CD4-positive, alpha-beta T cell treated with Interleukin-17A for 4 hours (primary cell): ENCODE measurements at places on chromosomes 2 and 18.
A peak's percentile ranks its signal among the peaks of the same experiment; 100 is the strongest.

GRCh38 chr18:48902856-48903601, 47.7 kb downstream of the SMAD7 start:
- DNase-seq = no peak

DNA sequence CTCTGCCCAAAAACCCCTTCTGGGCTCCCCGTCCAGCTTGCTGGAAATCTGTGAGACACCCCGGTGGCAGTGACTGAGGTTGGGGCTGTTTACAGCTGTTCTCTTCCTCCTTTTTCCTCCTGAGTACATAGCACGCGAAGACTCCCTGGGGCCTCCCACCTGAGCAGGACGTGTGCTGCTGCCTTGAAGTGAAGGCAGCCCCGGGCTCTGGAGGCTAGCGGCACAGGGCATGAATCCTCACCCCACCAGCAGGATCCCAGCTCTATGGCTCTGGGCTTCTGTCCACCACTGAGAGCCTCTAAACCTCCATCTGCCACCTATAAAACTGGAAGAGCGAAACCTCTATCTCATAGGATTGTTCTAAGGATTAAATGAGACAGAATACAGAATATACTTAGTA, 182.5 kb downstream of the TMEM163 start:
- DNase-seq = no peak

- no peak for DNase-seq
These were observed 956.4 kb downstream of the CPS1 start for GRCh38 chr2:211512806-211513205.

GRCh38 chr2:69164061-69164778, 151.2 kb downstream of the ANTXR1 start:
- DNase-seq = no peak

- peak; percentile 88 for DNase-seq
These were observed 19.9 kb upstream of the CABYR start for GRCh38 chr18:24118750-24119577.

DNA sequence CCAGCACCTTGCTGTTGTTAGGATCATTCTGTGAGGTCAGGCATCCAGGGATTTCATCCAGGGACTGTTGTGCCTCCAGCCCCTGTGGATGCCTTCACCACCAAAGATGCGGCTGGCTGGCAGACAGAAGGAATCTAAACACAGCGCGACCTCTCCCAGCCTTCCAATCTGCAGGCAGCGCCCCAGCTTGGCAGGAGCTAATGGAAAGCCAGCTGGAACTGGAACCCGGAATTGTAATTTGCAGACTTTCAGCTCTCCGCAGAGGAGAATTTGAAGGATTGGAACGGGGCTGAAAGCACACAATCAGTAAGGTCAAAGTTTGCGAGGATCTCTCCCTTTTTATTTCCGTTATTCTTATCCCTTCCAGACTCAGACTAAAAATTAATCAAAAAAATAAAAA, 127.8 kb downstream of the TRIB2 start:
- DNase-seq = no peak

GRCh38 chr2:99403524-99403923, 66.3 kb downstream of the EIF5B start:
- no peak for DNase-seq

- DNase-seq = no peak
These were observed 96.4 kb downstream of the RNF144A start for GRCh38 chr2:7013471-7014160.

- DNase-seq = no peak
These were observed 410.8 kb downstream of the PTPRM start for GRCh38 chr18:7977897-7978296.

DNA sequence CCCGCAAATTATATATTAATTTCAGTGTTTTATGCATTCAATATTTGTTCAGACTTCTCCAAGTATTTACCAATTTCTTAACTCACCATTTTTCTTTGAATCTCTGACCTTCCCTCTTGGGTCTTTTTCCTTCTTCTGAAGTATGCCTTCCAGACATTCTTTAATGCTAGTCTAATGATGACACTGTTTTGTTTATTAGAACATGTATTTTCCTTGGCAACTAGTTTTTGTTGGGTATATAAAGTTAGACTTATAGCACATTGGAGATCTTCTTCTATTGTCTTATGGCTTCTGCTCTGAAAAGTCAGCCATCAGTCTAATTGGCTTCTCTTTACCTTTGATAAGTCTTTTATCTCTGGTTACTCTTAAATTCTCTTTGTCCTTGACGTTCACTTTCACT, 423.2 kb upstream of the NRP2 start:
- no peak for DNase-seq

GRCh38 chr2:191178806-191179514, 28.2 kb upstream of the STAT4 start:
- DNase-seq = no peak

DNA sequence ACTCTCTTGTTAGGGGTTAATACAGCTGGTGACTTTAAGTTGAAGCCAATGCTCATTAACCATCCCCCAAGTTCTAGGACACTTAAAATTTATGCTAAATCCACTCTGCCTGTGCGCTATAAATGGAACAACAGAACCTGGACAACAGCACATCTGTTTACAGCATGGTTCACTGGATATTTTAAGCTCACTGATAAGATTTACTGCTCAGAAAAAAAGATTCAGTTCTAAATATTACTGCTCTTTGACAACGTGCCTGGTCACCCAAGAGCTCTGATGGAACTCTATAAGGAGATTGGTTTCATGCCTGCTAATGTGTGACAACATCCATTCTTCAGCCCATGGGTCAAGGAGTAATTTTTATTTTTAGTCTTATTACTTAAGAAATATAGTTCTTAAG, 27.5 kb downstream of the RNF103 start:
- no peak for DNase-seq

- no peak for DNase-seq
These were observed 1.7 kb upstream of the RFTN2 start for GRCh38 chr2:197677056-197677455.

DNA sequence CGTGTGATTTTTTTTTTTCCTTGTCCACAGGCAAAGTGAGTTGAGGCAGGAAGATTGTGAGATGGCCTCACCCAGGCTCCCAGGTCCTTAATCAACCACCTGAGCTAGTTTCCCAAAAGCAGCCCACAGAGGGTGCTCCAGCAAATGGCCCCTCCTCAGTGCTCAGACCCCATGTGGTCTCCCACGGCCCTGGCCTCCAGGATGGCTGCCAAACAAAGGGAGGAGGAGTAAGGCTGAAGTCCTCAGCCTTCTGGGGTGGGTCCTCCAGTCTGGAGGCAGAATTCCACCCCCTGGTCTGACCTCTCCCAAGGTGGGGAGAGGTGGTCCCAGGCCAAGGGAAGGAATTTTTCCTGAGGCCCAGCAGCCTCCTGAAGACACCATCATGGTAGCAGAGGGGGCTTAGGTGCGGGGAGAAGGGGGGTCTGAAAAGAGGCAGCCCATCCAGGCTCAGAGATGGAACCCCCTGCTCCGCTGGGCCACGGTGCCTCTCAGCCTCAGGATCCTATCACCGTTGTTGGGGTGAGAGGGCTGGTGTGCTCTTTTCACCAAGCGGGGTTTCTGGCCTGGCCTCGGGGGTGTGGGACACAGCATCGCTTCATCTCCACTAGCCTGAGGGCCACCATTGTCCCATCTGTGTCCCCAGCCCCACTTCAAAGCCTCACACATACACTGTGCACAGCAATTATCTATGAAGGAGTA, 2.3 kb downstream of the NGEF start:
- no peak for DNase-seq

DNA sequence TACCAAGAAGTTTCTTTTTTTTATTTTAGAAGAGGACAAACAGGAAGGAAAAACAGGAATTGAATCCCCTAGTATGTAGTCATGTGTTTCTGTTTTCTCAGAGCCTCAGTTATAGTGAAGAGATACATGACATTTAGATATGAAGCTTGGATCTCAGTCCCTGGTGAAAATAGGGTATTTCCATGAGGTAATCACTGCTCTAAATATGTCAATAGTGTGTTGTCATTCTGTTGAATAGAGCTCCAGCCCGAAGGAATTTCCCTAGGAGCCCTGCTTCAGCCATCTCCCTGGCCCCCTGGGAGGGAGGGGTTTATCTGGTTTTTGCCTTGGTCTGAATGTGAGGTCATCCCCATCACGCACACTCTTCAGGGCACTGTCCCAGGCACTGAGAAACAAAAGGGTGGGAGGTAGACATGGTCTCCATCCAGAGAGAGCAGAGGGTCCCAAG, 47.1 kb upstream of the REL start:
- DNase-seq = no peak

- no peak for DNase-seq
These were observed 2003.8 kb upstream of the PIK3C3 start for GRCh38 chr18:39951142-39951720.

GRCh38 chr2:115580784-115581183, 1138.3 kb downstream of the DPP10 start:
- DNase-seq = no peak

DNA sequence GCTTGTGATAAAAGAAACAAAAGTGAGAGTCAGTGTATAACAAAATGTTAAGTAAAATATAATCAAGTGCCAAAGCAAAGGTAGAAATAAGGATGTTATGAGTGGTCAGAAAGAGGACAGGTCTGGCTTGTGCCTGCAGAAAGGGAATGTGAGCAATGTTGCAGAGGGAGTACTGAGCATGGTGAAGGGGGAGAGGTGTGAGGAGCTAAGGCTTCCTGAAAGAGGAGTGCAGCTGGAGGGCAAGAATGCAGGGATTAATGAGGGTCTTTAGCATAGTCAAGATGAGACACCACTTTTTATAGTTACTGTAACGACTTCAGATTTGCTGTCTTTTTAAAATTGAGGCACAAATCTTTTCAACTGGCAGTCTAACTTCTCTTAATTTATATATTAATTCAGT, 22.0 kb upstream of the FIGN start:
- DNase-seq = no peak

- DNase-seq = no peak
These were observed 136.0 kb downstream of the PTH2R start for GRCh38 chr2:208542465-208543041.

DNA sequence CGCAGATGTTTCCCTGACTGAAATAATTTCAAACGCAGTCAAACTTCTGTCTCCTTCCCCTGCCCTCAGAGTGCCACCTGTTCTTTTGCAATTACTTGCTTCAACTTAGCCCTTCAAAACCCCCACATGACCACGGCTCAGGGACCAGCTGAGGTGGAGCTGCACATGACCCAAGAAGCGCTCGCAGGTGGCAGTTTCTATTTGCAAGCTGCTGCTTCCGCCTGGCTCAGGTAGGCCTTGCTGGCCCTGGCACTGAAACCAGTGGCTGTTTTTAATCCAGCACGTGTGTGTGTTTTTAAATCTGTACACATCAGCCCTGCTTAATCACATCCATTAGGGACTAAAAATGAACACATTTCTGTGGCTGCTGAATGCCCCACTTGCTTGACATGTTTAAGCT, 95.3 kb downstream of the CCDC93 start:
- DNase-seq = no peak

GRCh38 chr2:222108957-222109585, 189.7 kb downstream of the PAX3 start:
- DNase-seq = no peak

GRCh38 chr18:63889626-63890025, 2.1 kb downstream of the SERPINB2 start:
- no peak for DNase-seq

- DNase-seq = no peak
These were observed 514.1 kb downstream of the CPS1 start for GRCh38 chr2:211070547-211070946.

GRCh38 chr18:48743886-48744285, 205.1 kb downstream of the CTIF start:
- DNase-seq = no peak

GRCh38 chr2:83650161-83650560, 808.9 kb downstream of the SUCLG1 start:
- DNase-seq = no peak

DNA sequence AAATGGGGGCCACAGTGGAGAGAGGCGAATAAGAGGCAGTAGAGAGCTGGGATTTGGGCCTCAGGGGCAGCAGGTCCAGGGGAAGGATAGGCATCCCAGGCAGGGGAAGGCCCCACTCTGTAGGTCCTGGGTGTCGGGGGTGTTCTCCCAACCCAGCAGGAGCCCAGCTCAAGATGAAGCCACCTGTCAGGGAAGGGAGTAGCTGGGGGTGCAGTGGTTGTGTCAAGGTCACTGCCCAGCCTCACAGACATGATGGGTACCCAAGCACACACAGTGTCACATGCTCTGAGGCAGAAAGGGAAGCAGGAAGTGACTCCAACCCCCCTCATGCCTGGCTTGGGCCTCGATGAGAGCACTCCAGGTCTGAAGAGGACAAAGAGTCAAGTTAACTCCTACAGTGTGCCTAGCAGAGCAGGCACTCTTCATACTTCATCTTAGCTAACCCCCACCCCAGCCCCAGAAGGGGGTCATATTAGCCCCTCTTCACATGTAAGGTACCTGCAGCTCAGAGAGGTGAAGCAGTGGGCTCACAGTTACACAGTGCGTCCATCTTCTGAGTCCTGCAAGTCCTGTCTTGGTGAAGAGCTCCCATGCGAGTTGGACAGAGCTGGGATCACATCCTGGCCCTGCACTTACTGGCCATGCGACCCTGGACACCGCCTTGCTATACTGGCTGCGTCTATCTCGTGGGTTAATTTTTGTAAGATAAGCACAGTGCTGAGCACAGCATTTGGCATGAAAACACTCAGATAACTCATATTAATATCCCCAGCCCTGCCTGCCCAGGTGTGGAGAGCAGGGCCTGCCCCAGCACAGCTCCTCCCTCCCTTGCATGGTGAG, 72.6 kb upstream of the DAPL1 start:
- no peak for DNase-seq

DNA sequence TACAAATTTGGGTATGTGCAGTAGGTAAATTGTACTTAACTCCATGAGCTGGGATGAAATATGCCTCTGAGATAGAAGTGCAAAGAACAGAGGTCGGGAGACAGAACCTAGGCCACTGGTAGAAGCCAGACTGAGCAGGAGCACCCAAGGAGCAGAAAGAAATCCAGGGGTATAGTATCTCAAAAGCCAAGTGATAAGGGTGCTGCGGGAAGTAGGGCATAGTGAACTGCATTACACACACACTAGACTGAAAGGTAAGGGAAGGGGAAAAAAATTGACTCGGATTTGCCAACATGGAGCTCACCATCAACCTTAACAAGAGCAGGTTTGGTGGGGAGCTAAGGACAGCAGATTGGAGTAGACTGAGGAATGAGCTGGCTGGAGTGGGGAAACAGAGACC, 89.3 kb upstream of the TMEM247 start:
- DNase-seq = no peak

GRCh38 chr2:181517685-181518301, 60.6 kb downstream of the ITGA4 start:
- peak; percentile 46 for DNase-seq

- DNase-seq = no peak
These were observed 26.7 kb downstream of the GPC1 start for GRCh38 chr2:240462073-240462706.

DNA sequence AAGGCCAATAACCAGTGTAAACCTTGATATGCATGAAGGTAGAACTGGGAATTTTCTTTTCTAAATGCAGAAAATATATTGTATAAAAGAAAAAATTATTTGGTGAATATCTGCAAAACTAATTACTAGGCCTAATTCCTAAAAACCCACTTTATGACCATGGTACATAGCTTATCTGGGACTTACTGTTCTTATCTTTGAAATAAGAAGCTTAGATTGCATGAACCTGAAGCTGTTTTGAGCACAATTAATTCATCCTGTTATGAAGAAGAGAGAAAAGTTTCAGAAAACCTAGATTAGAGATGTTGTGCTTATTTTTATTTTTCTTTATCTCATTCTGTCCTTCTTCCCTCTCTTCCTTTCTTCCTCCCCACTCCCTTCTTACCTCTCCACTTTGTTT, 235.0 kb downstream of the GULP1 start:
- no peak for DNase-seq
